ENCODE measurements at places on chromosomes 6 and 20. TPM values are rescaled to one million over a fixed set of nuclear protein-coding genes. Genes with fewer than 3 reads are reported as not detected.
A peak's percentile ranks its signal among the peaks of the same experiment; 100 is the strongest.

ZDHHC14 gene
- polyA plus RNA-seq = 25.8 TPM

CDSN gene
- not detected for polyA plus RNA-seq

RNF39 gene
- polyA plus RNA-seq = 1.4 TPM

PRSS35 gene
- polyA plus RNA-seq = 32.7 TPM

SUN5 gene
- not detected for polyA plus RNA-seq

HLA-G gene
- 5.2 TPM for polyA plus RNA-seq

TPD52L1 gene
- polyA plus RNA-seq = 81.0 TPM

DNA sequence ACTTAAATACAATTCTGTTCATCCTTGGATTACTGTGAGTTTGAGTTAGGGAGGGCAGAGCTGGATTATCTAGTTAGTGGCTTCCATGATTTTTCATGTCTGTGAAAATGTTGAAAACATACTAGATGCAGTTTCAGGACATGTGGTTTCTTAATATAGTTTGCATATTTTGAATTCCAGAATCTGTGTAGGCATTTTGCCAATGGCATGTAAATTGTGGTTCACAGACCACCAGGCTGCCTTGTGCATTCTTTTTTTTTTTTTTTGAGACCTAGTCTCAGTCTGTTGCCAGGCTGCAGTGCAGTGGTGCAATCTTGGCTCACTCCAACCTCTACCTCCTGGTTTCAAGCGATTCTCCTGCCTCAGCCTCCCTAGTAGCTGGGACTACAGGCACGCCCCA lies 42.8 kb downstream of the CDC5L start:
- no peaks in the 10 kb centered on the region for H3K4me1 ChIP-seq
- H3K4me3 ChIP-seq = no peak overlapping the region
- no peaks in the 10 kb centered on the region for H3K36me3 ChIP-seq
- H3K27me3 ChIP-seq = no peaks in the 10 kb centered on the region
- H3K27ac ChIP-seq = no peak overlapping the region
- no peak for DNase-seq

DNA sequence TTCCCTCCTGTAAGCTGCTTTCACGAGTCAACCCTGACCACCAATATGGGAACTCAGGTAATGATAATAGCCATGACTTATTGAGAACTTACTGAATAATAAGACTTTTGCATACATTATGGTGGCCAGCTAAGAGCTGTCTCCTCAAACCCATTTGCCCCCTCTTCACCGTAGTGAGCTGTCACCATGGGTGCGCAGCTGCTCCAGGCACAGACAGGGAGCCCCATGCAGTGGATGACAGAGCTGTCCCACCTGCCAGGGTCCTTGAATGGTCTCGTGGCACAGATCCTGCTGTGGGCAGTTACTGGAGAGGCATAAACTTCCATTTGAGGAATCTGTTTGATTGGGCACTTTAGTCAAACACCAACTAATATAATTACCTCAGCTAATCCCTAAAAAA lies 1.9 kb downstream of the SLC22A16 start:
- H3K27me3 ChIP-seq = peaks cover 32% of the 10 kb centered on the region
- no peak for DNase-seq
- H3K36me3 ChIP-seq = no peaks in the 10 kb centered on the region
- peaks cover 19% of the 10 kb centered on the region for H3K4me1 ChIP-seq

DNA sequence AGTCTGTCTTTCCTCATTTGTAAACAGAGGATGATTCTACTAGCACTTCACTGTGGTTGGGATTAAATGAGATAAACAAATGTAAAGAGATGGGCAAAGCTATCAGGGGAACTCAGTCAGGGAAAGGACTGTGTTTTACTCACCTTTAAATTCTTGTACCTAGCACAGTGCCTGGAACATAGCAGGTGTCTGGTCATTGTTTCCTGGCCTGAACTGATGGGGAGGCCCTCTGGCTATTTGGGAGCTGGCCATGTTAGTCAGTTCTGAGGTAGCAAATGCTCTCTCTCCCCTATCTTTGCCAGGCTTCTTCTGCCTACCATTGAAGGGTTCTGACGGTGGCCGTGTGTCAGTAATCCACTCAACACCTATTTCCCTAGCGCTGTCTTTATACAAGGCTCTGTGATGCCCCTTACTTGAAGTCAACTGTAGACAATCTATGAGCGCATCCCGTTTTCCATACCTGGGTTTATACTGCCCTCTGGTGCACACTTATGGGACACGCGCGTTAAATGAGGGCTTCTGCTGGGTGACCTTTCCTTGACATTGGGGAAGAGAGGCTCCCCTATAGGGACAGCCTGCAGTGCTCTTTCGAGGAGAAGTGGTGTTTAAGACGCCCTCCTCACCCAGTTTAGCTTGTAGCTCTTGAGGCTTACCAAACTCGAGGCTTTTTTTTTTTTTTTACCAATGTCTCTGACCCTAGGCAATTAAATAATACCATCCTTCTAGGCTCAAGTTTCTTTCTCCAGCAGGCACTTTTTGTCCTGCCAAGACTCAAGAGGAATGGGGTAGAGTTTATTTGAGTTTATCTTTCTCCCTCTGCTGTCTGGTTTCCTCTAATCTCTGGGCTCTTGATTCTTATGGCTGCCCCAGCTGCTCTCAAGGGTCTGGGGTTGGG lies 4.0 kb upstream of the SPATS1 start:
- no peak overlapping the region for H3K4me3 ChIP-seq
- H3K27ac ChIP-seq = no peak overlapping the region
- no peaks in the 10 kb centered on the region for H3K4me1 ChIP-seq
- peaks cover 51% of the 10 kb centered on the region for H3K27me3 ChIP-seq
- DNase-seq = no peak
- no peaks in the 10 kb centered on the region for H3K36me3 ChIP-seq

DNA sequence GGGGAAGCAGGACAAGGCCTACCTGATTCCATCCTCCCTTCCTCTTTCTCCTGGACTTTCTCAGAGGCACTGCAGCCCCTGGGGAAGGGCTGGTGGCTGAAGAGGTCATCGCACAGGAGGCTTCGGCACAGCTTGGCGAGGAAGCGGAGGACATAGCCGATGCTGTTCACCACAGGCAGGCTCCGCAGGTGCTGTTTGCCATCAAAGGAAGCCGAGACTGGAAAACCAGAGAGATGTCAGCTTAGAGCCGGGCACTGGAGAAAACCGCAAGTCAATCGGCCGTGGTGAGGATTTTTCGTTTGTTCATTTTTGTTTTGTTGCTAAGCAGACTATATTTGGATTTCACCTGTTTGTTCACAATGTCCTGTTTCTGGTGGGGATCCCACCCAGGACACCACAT lies 79.2 kb downstream of the SCML4 start:
- no peak for DNase-seq
- no peaks in the 10 kb centered on the region for H3K4me1 ChIP-seq
- H3K4me3 ChIP-seq = no peak overlapping the region
- no peak overlapping the region for H3K27ac ChIP-seq
- no peaks in the 10 kb centered on the region for H3K36me3 ChIP-seq
- no peaks in the 10 kb centered on the region for H3K27me3 ChIP-seq

DNA sequence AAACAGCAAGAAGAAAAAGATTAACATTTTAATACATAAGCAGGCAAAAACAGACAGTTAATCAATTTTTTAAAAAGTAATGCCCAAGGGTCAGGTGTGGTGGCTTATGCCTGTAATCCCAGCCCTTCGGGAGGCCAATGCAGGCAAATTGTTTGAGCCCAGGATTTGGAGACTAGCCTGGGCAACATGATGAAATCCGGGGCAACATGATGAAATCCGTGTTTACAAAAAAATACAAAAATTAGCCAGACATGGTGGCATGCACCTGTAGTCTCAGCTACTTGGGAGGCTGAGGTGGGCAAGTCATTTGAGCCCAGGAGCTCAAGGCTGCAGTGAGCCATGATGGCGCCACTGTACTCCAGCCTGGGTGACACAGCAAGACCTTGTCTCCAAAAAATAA lies 94.1 kb upstream of the DST start:
- H3K36me3 ChIP-seq = no peaks in the 10 kb centered on the region
- peaks cover 4% of the 10 kb centered on the region for H3K4me1 ChIP-seq
- no peak overlapping the region for H3K4me3 ChIP-seq
- no peak for DNase-seq
- no peaks in the 10 kb centered on the region for H3K27me3 ChIP-seq

DNA sequence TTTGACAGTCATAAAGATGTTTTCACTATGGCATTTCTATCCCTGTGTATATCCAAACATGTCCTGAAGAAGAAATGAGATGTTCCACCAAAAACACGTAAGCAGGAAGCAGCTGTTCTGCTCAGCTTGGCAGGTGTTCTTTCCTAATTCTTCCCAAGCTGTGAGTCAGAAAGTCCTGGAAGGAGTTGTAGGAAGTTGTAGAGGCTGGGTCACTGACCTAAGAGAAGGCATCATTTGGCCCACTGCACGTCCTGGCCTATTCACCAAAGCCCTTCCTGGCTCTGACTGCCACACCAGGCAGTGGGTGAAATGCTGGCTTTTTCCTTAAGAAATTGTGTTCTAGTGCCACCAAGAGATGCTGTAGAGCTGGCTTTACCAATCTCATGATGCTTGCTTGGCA lies 40.3 kb downstream of the STX11 start:
- H3K27ac ChIP-seq = peak overlapping the region; percentile 13
- H3K36me3 ChIP-seq = no peaks in the 10 kb centered on the region
- H3K4me1 ChIP-seq = peaks cover 10% of the 10 kb centered on the region
- DNase-seq = no peak

DNA sequence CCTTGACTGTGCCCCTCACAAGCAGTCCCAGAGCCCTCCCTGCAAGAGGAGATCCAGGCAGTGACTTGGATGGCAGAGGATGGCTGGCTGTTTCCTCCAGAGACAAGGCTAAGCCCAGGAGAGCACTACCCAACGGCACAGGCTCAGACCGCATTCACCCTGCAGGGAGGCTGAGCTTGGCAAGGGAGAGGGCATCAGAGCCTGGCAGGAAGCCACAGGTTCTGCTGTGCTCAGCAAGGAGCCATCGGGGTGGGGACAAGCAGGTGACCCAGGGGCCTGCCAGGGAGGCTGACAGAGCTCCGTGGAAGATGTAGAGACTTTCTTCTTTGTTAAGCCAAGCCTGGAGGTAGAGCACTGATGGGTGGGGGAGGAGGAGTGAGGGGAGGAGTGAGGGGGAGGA lies 159.2 kb upstream of the CST7 start:
- no peak for DNase-seq
- H3K27me3 ChIP-seq = no peaks in the 10 kb centered on the region
- no peak overlapping the region for H3K4me3 ChIP-seq
- no peak overlapping the region for H3K27ac ChIP-seq

DNA sequence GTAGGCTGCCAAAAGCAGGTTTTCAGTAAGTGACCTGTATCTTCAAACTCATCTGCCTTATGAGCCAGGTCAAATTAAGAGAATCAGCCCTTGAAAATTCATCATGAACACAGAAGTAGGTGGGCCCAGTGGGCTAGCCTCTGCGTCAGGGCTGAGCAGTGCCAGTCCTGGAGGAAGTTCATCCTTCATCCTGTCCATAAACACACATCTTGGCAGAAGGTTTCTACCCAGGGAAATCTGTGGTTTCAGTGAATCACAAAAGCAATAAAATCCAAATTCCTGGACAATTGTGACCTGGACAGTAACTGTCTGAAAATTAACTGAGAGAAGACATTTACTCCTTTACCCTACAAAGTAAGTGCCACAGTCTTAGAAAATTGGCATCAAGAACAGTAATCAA lies 72.4 kb downstream of the ATG5 start:
- no peak overlapping the region for H3K27ac ChIP-seq
- DNase-seq = no peak
- H3K27me3 ChIP-seq = no peaks in the 10 kb centered on the region
- H3K4me3 ChIP-seq = no peak overlapping the region

DNA sequence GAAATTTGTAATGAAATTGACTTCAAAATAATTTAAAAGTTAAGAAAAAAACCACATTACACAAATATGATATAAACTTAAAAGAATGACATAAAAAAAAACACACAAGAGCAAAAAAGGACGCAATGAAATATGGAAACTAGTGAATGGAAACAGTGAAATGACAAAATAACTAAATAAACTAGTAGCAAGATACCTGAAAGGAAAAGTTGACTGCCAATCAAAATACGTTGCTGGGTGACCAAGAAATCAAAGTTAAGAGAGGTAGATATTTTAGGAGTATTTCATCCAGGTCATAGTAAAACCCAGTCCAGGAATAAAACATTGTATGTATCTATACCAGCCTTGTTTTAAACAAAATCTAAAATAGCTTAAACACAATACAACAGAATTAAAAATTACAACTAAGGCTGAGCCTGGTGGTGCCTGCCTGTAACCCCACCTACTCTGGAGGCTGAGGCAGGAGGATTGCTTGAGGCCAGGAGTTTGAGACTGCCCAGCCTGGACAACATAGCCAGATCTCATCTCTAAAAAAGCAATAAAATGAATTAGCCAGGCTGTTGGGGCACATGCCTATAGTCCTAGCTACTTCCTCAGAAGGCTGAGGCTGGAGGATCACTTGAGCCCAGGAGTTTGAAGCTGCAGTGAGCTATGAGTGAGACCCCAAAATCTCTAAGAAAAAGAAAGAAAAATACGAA lies 22.0 kb downstream of the C6orf15 start:
- DNase-seq = no peak
- peaks cover 27% of the 10 kb centered on the region for H3K4me1 ChIP-seq
- H3K27ac ChIP-seq = no peak overlapping the region
- H3K36me3 ChIP-seq = no peaks in the 10 kb centered on the region
- H3K27me3 ChIP-seq = no peaks in the 10 kb centered on the region

DNA sequence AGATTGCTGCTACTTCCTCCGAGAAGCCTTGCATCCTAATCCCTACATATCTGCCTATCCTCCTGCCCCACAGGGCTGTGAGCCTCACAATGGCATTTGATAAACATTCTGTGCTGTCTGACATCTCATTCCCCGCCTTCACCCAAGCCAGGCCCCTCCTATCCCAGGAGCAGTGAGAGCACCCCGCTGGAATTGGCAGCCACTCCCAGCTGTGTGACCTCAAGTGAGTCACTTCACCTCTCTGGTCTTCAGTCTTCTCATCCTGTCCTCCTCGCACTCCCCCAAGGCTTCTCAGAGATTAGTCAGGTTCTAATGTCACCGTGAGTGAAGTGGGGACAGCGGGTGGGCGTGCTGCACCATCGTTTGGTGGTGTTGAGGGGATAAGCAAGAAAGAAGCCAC lies 81.7 kb downstream of the CDH22 start:
- H3K27me3 ChIP-seq = peaks cover 81% of the 10 kb centered on the region
- H3K4me1 ChIP-seq = no peaks in the 10 kb centered on the region
- DNase-seq = no peak
- H3K36me3 ChIP-seq = no peaks in the 10 kb centered on the region

GRCh38 chr6:86030875-86031274 lies 388.2 kb upstream of the SYNCRIP start:
- no peak overlapping the region for H3K27ac ChIP-seq
- no peaks in the 10 kb centered on the region for H3K36me3 ChIP-seq
- H3K27me3 ChIP-seq = no peaks in the 10 kb centered on the region
- no peak overlapping the region for H3K4me3 ChIP-seq
- no peak for DNase-seq

GRCh38 chr6:89148016-89148750 lies 2.3 kb downstream of the PM20D2 start:
- no peak overlapping the region for H3K27ac ChIP-seq
- no peak for DNase-seq
- no peak overlapping the region for H3K4me3 ChIP-seq
- H3K4me1 ChIP-seq = peaks cover 14% of the 10 kb centered on the region
- no peaks in the 10 kb centered on the region for H3K27me3 ChIP-seq
